ENCODE measurements at places on chromosomes 2 and 18.

DNA sequence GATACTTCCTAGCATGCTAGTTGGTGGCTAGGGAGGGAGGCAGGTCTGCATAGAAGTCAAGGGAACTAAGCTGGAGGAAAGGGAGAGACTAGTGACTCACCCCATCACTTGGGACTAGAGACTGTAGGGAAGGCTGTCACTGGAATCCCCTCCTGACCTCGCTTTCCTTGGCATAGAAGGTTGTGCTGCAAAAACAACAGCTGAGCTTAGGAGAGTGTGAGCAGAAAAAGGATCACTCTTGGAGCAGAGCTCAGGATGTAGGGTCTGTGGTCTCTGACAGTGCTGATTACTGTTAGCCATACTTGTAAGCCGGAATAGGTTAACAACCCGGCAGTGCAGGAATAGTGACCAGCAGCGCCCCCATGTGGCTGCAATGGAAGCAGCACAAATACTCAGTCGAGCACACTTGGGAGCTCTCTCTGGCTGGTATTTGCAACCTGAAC lies 66.9 kb upstream of the SMAD2 start:
- peak; percentile 10 for DNase-seq

GRCh38 chr2:94993176-94994062 lies 32.1 kb upstream of the MAL start:
- no peak for DNase-seq

GRCh38 chr2:240418311-240418710 lies 17.2 kb upstream of the GPC1 start:
- DNase-seq = no peak

DNA sequence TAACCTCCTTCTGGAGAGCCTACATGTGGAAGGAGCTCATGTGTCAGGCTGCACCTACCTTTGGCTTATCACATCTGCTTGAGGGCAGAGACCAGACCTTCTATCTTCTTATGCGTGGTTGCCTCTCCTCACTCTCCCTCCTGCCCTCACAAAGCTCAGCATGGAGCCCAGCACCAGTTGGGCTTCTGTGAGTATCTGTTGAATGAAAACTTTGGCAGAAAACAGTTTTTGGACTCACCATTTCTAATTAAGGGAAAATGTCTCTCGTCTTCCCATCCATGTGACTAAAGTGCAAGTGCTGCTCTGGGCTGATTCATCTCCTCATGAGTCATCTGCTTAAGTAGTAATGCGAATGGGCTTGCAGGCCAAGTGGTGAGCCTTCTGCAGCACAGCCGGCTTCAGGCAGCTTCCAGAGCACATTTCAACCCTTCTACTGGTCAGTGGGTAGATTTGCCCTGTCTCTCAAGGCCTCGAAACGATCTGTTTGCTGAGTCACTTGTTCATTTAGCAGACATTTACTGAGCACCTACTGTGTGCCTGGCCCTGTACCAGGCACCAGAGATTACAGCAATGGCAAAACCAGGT lies 102.6 kb downstream of the VSNL1 start:
- no peak for DNase-seq

- no peak for DNase-seq
These were observed 8.9 kb upstream of the TMSB10 start for GRCh38 chr2:84896567-84896966.
